Sciatic nerve (tissue), 2 donors: ENCODE measurements at places on chromosomes 6 and 20. TPM values are rescaled to one million over a fixed set of nuclear protein-coding genes. Genes with fewer than 3 reads are reported as not detected.

Gene KCNG1
- total RNA-seq: 3.5 TPM

Gene FNDC1
- 13.7 TPM for total RNA-seq

Gene CPNE5
- total RNA-seq: 6.9 TPM

Gene FOXQ1
- 1.7 TPM for total RNA-seq

Gene SLC25A27
- total RNA-seq: 49.0 TPM

Gene TSPYL1
- total RNA-seq: 71.8 TPM

Gene SLC24A3
- 2.0 TPM for total RNA-seq

Gene PLCB1
- 58.5 TPM for total RNA-seq

Gene TAGAP
- 8.0 TPM for total RNA-seq

Gene IRF4
- 4.7 TPM for total RNA-seq

Gene PXDC1
- 48.3 TPM for total RNA-seq

Gene TULP1
- not detected for total RNA-seq

Gene EMILIN3
- 9.9 TPM for total RNA-seq

Gene GPR63
- total RNA-seq: 0.49 TPM

Gene C6orf15
- total RNA-seq: not detected

Gene PSMA7
- 124 TPM for total RNA-seq

Gene THBS2
- 104 TPM for total RNA-seq
